Left hindlimb (tissue), 1 donor: ENCODE measurements at places on chromosomes 5 and 9.
A peak's percentile ranks its signal among the peaks of the same experiment; 100 is the strongest.

- DNase-seq = peak; percentile 79
These were observed 2.4 kb upstream of the PHYKPL start for GRCh38 chr5:178234750-178235587.

DNA sequence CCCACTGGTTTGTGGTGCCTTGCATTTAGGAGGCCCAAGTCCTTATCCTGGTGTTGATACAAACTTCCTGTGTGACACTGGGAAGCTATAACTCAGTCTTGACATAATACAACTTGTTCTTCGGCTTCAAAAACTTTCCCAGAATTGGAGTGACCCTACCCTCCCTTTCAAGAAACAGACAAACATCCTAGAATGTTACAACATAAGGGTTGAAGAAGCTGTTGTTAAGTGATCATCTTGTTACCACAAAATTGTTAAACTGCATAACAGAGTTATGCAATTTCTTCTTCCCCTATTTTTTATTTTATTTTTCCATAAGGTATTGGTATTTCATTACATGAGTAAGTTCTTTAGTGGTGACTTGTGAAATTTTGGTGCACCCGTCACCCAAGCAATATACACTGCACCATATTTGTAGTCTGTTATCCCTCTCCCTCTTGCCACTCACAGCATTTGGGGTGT, 21.3 kb downstream of the TLR4 start:
- DNase-seq = no peak

DNA sequence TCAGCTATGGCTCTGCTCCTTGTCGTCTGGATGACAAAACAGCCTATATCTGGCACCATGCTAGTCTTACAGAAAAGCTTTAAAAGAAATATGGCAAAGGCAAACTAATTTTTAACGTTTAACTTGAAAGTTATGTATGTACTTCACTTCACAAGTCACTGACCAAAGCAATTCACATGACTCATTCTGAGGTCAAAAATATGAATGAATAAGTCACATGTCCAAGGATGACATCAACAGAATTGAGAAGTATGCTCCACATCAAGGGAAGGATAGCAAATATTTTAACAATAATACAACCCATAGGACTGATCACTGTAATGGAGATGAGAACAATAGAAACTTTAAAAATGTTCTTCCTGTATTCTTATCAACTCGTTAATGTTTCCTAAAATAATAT, 1072.6 kb upstream of the NUDT12 start:
- DNase-seq = no peak

- no peak for DNase-seq
These were observed 41.0 kb downstream of the RNF180 start for GRCh38 chr5:64206653-64207052.

DNA sequence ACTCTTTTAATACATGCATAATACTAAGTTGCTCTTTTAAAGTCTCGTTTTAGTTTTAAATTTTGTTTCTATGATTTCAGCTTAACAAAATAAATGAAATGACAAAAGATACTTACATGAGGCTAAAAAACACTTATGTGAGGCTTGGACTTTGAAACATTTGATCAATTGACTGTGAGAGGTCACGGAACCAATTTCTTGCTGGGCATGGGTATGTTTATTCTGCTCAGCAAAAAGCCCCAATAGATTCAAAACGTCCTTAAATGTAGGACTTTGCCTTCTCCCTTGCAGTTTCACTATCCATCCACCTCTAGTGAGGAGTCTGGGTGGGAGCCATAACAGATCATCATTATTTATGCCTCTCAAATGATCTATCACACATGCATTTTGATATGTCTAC, 191.9 kb downstream of the ZSWIM6 start:
- DNase-seq = no peak

GRCh38 chr5:133336121-133336968, 276.0 kb downstream of the FSTL4 start:
- DNase-seq = no peak

DNA sequence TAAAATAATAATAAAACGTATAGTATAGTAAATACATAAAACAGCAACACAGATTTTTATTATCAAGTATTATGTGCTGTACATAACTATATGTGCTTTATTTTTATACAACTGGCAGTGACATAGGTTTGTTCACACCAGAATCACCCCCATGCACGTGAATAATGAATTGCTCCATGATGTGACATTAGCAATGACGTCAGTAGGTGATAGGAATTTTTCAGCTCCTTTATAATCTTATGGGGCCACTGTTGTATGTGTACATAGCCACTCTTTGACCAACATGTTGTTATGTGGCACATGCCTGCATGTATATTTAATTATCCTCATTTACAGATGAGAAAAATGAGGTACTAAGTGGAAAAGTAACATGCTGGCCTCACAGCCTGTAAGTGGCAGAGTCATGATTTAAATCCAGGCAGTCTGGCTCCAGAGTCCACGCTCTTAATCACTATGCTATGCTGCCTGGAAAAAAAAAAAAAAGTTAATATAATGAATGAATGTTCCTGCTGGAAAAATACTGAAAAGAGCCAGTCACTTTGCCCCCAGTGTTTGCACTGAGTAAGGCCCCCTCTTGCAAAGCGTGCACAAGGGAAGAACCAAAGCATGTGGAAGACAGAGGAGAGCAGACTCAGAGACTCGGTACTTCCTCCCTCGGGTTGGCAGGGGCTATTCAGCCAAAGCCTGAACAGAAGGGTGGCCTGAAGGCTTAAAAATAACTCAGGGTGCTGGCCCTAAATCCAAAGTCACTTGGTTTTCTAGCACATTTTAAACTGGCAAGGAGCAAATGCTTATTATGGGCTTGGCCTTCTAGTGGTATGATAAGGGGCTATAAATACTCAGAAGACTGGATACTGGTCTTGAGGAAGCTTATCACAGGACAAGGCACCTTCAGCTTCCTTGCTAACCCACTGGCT, 206.8 kb downstream of the GLIS3 start:
- no peak for DNase-seq

GRCh38 chr9:87862536-87863268, 20.0 kb upstream of the SPATA31E1 start:
- no peak for DNase-seq

- DNase-seq = no peak
These were observed 17.0 kb downstream of the FOCAD start for GRCh38 chr9:20701060-20701459.

GRCh38 chr5:3114467-3114866, 363.0 kb upstream of the IRX2 start:
- no peak for DNase-seq

GRCh38 chr5:98168871-98169270, 604.6 kb upstream of the RGMB start:
- no peak for DNase-seq

DNA sequence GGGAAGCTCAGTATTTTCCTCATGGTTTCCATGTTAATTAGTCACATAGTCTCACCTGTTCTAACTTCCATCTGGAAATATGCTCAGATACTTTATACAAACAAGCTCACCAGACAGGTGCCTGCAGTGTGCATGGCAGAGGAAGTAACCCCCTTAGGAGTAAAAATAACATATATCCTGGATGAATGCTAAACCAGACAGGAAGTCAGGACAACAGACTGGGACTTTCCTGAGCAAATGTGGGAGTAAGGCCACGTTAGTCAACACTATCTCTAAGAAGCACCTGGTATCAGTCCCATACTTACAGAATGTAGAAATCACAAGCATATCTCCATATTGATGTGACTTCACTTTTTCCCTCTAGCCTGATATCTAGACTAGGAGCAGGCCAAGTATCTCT, 128.4 kb downstream of the SEC61B start:
- no peak for DNase-seq

GRCh38 chr5:80193401-80193800, 62.4 kb downstream of the SERINC5 start:
- no peak for DNase-seq

- DNase-seq = no peak
These were observed 63.6 kb upstream of the BOD1 start for GRCh38 chr5:173679909-173680630.
